ENCODE measurements at places on chromosomes 1 and 21.

DNA sequence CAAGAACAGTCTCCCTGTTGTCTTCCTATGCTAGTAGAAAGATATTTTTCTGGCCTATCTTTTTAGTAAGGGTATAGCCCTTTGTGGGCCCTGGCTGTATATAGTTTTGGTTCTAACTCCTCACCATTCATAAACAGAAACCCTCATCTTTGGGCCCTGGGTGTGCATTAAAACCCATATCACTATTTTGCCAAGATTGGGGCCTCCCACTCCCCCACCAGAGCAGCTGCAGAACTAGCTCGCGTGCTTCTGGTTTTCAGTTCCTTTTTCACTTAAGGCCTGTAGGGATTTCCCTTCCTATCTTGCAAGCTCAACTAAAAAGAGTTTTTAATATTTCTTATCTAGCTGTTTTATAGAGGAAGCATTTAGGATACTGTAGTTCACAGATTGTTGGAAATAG is 106.4 kb downstream of the RGL1 start:
- DNase-seq: no peak

GRCh38 chr1:207868774-207869721 is 41.9 kb downstream of the CD34 start:
- peak; percentile 28 for DNase-seq

DNA sequence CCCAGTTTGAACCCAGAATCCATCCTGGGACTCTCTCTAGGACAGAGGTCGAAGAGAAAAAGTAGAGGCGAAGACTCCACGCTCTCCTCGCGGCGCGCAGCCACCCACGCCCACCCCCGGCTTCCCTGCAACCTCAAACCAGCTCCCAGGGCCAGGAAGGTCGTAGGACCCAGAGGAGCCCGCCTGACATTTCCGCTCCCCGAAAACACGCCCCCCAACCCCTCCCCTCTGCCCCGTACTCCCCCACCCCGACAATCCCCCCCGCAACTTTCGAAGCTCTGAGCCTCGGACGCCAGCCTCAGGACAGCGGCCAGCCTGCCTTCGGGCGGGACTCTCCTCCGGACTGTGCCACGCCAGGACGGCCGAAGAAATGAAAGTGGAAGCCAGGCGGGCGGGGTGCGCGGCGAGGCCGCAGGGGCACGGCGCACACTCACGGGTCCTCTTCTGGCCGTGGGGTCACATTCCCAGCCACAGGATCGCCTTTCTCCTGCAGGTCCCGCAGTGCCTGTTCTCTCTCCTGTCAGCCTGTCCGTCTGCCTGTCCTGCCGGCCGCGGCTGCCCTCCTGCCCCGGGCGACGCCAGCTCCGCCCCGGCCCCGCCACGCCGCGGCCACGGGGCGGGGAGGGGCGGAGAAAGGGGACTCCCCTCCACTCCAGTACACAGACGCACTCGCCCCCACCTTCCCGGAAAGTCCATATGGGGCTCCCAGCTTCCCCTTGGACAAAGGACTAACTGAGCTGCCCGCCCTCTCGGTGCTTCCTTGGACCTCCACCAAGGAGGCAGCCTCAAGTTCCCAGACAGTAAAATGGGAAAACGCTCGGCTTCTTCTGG is at the start of gene MOB3C:
Gene MOB3C (minus strand): TSS at position 535 of the 831 bp plus-strand sequence. CDS start 3,490 bp downstream, outside the sequence.
- peak; percentile 27 for DNase-seq

DNA sequence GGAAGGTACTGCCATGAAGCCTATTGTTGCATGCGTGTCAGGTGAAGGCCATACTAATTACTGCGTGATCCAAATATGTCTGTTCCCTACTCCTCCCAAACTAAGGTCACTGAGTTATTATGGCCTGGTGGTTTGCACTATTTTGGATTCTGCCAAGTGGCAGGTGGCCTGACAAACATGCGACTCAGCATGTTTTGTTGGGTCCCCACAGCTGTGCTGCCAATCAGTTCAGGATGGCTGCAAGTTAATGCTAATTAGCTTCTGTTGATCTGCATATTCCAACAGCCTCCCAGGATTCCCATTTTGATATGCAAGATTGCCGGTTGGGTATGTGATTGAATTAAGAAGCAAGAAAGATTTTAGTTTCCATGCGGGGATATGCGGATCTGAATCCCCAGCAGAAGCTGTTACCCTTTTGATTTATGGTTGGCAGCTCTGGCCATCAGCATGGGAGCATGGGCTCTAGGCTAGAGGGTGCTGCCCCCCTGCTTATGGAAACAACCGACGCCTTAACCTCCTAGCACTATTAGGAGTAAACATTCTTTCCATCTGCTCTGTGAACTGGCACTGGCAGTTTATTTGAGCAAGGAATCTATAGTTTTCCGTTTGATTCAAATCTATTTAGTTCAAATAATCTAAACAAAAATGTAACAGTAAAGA is 429.8 kb upstream of the C1orf87 start:
- DNase-seq: no peak

DNA sequence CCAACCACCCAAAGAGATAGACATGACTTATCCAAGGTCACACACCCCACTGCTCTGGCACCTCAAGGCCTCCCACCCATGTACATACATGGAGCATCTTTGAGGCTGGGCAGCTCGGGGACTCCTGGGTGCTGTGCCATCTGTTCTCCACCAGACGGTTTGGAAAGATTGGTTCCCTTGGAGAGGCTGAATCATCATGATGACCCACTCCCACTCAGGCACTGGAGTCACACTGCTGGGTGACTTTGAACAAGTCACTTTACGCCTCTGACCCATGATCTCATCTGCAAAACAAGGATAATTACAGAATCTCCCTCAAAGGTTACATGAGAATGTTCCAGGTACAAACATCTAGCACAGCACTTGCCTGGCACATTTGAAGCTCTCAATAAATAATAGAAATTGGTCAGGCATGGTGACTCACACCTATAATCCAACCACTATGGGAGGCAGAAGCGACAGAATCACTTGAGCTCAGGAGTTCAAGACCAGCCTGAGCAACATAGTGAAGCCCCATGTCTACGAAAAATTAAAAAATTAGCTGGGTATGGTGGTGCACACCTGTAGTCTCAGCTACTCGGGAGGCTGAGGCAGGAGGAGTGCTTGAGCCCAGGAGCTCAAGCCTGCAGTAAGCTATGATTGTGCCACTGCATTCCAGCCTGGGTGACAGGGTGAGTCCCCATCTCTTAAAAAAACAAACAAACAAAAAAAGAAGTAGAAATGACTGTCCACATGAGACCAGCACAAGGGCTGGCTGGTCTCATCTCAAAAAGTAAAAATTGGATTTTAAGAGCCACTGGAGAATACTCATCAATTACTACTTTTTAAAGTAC is 74.9 kb downstream of the RRAGC start:
- DNase-seq: no peak

DNA sequence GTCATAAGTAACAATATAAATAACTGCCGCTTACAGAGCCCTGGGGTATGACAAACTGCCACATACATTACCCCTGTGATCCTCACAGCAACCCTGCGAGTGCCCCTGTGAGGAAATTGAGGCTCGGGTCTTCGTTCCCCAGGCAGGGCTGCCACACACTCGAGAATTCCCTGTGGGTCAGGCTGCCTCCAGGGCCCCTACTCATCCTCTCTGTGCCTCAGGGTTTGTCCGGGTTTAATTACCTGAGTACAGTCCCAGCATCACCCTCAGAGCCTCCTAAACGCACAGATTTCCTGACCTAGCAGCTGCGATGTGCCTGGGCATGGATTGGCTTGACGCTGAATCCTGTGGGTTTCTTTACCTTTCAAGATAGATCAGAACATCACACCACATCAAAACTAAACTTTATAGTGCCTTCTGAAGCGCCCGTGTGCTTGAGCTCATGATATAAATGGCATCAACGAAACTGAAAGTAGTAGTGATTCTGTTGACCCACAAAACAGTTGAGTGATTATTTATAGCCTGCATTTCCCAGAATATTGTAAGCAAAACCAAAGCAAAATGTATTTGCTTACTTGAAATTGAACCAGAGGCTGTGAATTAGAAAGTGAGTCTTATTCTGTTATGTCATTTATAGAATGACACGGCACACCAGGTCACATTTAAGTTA is 14.0 kb downstream of the SLC37A1 start:
- no peak for DNase-seq

- DNase-seq: no peak
Observed at GRCh38 chr1:17148950-17149608, 29.8 kb upstream of the PADI2 start.

DNA sequence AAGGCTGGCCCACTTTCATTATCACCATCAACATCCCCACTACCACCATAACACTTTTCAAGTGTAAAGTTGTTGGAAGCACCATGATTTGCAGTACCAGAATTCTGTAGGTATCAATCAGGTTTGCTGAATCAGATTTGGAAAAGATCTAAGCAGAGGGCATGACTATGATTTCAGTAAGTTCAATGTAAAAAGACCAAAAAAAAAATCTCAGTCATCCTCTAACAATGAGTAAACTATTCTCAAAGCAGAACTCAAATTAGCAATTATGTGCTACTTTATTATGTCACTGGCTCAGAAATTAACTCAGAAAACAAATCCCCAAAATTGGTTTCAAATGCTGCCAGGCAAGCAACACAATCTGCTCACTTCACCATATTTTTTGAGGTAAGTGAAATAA is 187.8 kb upstream of the HP1BP3 start:
- no peak for DNase-seq

- DNase-seq: no peak
Observed at GRCh38 chr21:43743947-43744346, 25.0 kb downstream of the PDXK start.

DNA sequence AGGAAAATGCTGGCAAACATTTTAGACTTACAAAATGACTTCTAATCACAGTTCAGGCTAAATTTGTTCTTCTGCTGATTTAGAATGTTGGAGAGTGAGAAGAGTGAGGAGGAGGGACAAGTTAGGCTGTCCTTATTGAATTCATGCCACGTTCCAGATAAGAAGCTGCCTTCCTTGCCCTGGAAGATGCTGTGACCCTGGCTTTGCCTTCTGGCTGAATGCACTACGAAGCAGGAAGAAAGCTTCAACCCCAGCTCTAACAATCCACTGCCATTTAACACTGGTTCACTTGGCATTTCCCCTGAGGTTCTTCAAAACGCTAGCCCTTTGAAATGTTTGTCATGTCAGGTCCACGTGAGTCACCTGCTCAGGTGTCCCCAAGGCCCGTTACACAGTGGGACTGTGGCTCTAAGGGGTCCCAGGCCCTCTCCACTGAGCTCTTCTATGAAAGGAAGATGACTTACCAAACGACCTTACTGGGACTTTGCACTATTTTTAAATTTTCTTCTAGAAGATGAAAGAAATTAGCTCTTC is 30.0 kb upstream of the LRRC8C start:
- no peak for DNase-seq

GRCh38 chr1:224217655-224218623 is 34.9 kb downstream of the DEGS1 start:
- no peak for DNase-seq

- DNase-seq: no peak
Observed at GRCh38 chr1:109482242-109482641, 1.5 kb upstream of the ATXN7L2 start.

DNA sequence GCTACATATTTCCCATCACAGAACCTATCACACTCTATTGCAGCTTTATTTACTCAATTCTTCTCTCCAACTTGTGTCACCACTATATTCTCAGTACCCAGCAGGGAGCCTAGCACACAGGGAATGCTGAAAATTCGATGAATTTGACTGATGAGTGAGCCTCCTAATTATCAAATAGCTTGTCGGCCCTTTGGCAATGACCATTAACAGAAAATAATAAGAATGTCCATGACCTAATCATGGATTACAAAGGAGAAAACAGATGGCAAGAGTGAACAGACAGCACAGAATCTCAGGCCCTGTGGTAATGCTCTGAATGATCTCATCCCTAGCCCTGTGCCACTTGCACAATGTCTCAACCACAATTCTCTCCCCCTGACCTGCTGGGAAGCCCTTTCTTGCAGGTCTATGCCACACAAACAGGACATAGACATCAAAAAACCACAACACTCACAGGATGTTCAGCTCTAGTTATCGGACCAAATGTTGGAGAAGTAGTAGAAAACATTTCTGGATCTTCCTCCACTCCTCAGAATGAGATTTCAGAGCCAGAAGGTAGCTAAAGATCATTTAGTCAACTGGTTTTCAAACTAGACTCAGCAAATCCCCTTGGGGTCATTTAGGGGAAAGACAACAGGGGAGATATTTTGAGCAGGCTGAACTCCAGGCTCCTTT is 68.4 kb downstream of the LUZP1 start:
- DNase-seq: peak; percentile 94

All from AML-193 (cell line).